Pancreas (tissue), 10 donors: ENCODE measurements at places on chromosomes 5 and 9. TPM values are rescaled to one million over a fixed set of nuclear protein-coding genes. Genes with fewer than 3 reads are reported as not detected.

The DCTN4 gene
- total RNA-seq: 45.0 TPM

The WWC1 gene
- total RNA-seq: 44.7 TPM

The NEUROG1 gene
- total RNA-seq: not detected

The PRRX2 gene
- total RNA-seq: not detected

The CARTPT gene
- not detected for total RNA-seq

DNA sequence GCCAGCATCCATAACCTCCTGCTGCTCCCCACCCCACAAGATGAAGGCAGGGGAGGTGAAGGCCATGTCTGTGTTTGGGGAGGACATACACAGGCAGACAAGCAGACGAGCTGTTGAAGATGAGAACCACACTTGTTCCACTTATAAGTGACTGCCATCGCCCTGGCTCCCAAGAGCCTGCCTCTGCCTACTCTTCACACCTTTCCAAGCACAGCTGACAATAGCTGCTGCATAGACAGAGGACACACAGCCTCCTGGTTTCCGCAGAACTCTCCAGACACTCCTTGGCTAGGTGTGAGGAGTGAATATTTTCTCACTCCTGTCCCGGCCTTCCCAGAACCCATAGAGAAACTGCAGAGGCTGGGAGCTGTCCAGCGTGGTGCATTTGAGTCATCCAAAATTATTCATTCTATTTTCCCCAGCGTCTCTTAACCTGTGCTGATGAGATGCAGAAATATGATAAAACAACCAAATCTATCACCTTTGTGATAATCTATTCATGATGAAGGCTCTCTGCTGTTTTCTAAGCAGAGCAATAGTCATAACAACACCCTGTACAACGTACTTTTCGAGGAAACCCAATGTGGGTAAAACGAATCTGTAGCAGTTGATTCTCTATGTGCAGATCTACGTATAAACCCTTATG is 24.7 kb downstream of the KLF9 start:
- no peak for DNase-seq

DNA sequence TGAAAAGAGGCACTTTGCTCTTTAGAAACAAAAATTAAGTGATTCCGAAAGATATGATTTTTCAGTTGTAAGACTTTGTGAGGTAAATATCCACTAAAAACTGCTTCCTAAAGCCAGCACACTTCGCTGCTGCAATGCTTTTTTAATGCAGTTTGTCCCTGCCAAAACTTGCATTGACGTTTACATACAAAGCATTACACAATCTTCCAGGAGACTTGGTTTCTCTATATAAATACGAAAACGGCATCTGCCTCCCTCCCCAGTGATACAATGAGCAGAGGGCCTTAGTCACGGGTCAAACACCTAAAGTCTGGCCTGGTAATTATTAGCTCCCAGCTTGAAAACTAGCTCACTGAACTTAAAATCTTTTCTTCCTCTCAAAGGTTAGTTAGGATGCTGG is 170.7 kb downstream of the TSSK1B start:
- DNase-seq: no peak

DNA sequence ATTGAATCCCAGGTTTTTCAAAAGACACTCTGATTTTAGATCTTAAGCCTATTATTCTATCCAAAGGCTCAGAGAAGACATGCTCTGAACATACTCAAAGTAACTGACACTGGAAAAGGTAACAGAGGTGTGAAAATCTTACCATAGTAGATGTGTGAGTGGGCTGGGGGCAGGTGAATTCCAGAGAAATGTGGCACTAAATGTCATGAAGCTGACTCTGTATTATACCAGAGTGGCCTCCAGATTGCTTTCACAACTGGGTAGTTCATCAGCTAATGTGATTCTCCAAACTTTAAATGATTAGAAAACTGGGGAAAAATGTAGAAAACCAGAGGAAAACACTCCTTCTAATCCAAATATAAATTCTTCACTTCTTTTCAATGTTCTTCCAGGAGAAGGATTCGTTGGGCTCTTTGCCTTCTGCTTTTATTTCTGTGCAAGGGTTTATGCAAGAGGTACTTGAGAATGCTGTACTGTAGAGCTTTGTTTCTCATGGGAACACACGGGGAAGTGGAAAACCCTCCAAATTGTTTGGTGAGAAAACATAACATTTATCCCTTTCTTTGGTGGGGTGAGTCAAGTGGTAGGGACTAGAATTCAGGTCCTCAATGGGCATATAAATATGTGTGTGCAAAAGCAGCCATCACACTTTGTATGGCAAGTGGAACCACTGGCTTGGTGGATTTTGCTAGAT is at the start of gene SCGB3A2:
Gene SCGB3A2, plus strand, starts transcription at position 646 of the 694 bp plus-strand sequence. CDS start 93 bp downstream, outside the sequence.
- no peak for DNase-seq

DNA sequence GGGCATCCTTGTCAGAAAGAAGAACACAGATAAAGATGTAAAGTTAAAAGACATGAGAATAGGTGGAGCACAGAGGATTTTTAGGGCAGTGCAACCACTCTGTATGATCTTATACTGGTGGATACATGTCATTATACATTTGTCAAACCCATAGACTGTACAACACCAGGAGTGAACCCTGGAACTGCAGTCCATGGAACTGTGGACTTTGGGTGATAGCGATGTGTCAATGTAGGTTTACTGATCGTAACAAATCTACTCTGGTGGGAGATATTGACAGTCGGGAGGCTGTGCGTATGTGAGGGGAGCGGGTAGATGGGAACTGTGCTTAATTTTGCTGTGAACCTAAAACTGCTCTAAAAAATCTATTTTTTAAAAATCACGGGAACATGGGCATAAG is 60.6 kb downstream of the MROH2B start:
- no peak for DNase-seq
